ENCODE measurements at places on chromosomes 13 and 19.

GRCh38 chr13:23629566-23630272 lies 59.5 kb downstream of the TNFRSF19 start:
- DNase-seq, result no peak

GRCh38 chr19:10402441-10403038 lies 802 bp downstream of the CDC37 start:
- DNase-seq, result peak; percentile 80

GRCh38 chr13:71290963-71291841 lies 575.8 kb downstream of the DACH1 start:
- DNase-seq, result no peak

GRCh38 chr19:40365613-40366401 lies 17.3 kb downstream of the PLD3 start:
- DNase-seq, result peak; percentile 90

- no peak for DNase-seq
Observed at GRCh38 chr19:10640361-10640760, 13.8 kb upstream of the ILF3 start.

- DNase-seq, result no peak
Observed at GRCh38 chr13:28299916-28300315, 161.6 kb downstream of the PAN3 start.

DNA sequence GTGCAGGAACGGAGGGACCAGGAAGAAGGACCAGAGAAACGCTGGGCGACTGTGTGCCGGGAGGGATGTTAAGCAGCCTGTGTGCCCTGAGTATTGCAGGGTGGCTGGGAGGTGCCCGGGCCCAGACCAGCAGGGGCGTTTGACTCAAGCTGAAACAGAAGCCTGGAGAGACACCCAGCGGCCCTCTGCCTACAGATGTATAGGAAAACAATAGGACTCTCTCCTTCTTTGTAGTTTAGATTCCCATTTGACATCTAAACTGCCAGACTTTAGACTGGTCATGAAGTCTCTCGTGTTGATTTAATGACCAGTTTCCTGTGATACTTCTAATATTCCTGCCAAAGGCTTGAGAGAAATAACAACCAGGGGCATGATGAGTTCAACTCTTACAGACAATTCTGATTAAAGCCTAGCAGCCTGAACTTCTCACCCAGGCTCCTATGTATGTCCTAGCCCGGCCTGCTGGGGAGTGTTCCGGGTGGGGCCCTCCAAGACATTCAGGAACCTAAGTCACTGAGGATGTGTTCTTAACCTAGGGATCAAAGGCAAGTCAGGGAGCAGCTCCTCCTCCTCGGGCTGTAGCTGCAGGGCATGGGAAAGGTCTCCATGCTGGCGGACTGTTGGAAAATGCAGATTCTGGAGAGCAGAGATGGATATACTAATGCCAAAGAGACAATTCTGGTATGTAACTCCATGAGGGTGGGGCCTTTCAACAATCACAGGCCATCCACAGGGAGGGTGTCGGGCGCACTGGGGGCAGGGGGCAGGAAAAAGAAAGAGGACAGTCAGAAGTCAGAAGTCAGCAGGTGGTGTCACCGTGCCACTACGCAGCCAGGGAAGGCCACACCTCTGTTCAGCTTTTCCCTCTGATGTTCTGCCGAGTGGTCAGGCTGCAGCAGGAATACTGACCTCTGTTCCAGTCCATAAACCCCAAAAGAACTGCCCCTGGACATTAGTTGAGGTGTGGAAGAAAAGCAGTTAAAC lies 131.8 kb downstream of the STARD13 start:
- no peak for DNase-seq

DNA sequence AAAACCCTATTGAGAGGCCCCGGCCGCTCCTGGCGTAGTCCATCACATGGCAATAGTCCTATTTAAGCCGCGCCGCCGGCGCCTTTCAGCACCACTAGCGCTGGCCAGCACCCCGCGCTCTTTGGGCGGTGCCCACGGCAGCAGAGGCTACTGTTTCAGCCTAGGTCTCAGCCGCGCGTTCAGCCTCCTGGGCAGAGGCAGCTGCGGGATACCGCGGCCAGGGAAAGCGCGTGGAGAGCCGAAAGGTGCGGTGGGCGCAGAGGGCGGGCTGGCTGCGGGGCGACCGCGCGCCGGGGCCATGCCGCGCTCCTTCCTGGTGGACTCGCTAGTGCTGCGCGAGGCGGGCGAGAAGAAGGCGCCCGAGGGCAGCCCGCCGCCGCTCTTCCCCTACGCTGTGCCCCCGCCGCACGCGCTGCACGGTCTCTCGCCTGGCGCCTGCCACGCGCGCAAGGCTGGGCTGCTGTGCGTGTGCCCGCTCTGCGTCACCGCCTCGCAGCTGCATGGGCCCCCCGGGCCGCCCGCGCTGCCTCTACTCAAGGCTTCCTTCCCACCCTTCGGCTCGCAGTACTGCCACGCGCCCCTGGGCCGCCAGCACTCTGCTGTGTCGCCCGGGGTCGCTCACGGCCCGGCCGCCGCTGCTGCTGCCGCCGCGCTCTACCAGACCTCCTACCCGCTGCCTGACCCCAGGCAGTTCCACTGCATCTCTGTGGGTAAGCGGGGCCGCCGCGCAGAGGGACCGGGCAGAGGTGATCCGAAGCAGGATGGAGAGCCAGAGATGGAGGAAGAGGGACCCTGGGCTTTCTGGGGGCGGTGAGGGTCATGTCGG lies at the start of gene GSX1:
GSX1 (plus strand) TSS at position 91 of the 826 bp plus-strand sequence; CDS start at position 299, 208 bp downstream.
- DNase-seq, result peak; percentile 86

DNA sequence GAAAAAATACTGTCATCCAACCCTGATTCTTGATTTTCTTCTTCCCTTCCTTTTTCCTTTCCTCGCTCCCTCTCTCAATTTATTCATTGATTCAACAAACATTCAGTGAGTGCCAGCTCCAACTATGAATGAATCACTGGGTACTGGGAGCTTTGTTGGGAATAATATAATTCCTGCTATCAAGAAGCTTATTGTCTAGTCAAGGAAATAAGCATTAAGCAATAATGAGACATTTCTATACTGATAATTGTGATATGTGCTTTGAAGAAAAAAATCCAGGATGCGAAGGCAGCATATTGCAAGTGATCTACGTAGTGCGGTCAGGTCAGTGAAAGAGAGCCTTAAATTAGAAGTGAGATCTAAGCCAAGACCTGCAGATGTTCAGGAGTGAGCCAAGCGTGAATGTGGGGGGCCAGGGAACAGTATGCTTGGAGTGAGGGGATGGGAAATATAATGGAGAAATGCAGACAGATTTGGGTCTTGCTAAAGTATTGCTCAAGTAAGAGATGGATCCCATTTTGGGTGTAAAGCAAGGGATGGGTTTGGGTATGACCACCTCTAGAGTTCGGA lies 253.5 kb downstream of the LHFPL6 start:
- no peak for DNase-seq

- no peak for DNase-seq
Observed at GRCh38 chr13:33875618-33876401, 57.9 kb downstream of the RFC3 start.

- DNase-seq, result no peak
Observed at GRCh38 chr19:8589177-8589714, 12.0 kb upstream of the MYO1F start.
